ENCODE measurements at places on chromosomes 5 and 9. TPM values are rescaled to one million over a fixed set of nuclear protein-coding genes. Genes with fewer than 3 reads are reported as not detected.

PGGT1B gene
- total RNA-seq, result 4.6 TPM

IFNA13 gene
- total RNA-seq, result not detected

ATOX1 gene
- total RNA-seq, result 222 TPM

DMRTA1 gene
- 0.14 TPM for total RNA-seq

ARID3C gene
- total RNA-seq, result not detected

ELL2 gene
- 32.0 TPM for total RNA-seq

- no peak for DNase-seq
Measured at GRCh38 chr9:133355881-133356357, 368 bp downstream of the SURF1 start.

- DNase-seq, result no peak
Measured at GRCh38 chr9:29212397-29213387, 1639.4 kb upstream of the C9orf72 start.

DNA sequence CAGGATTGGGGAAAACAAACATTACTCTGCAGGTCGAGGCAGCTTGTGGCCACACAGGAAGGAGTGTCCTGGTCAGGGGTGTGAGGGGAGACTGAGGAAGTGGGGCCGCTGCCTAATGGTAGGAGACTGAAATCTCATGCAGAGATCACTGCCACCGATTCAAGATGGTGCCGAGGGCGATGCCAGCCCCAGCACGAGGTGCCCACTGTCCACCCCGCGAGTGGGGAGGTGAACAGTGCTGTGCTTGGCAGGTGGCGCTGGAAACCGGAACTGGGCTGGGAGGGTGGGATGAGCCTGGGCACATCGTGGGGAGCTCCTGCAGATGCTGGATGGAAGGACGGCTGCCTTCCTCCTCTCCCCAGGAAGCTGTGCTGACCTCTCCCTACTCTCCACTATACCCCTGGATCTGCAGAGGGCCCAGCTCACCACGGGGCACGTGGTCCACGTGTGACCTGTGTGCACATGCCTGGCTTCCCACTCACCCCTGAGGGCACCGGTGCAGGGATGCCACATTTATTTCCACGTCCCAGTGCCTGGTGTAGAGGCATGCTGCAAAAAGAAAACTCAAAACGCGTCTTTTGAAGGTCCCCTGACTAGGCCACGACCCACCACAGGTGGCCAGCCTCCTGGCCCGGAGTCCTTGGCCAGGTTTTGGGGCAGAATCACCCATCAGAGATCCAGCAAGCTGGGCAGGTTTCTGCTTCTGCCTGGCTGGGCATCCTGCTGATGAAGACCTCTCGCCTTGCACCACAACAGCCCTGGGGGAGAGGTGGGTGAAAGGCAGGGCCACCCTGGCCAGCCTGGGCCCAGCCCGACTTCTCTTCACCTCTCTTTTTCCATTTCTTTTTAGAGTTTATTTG, 71.7 kb upstream of the FCN1 start:
- DNase-seq, result no peak

DNA sequence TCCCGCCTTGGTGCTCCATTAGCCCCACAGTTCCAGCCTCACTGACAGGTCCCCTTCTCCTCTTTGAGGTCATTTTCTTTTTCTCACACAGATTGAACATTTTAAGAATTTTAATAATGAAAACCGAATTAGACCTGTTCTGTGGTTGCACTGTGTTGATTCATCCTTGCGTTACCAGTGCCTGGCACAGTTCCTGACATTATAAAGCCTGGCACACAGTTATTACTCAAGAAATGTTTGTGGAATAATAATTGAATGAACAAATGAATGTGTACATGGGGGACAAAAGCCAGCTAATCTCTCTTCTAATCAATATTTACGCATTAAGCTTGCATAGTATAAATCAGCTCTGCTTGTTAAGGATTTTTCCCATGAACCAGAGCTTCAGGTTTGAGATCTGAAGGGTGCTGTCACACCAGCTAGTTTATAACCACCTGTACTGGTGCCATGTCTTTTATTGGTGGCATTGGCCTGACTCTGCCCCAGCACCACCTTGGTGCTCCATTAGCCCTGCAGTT, 80.0 kb downstream of the SV2C start:
- no peak for DNase-seq

- no peak for DNase-seq
Measured at GRCh38 chr5:149916334-149917072, 28.1 kb downstream of the PDE6A start.

DNA sequence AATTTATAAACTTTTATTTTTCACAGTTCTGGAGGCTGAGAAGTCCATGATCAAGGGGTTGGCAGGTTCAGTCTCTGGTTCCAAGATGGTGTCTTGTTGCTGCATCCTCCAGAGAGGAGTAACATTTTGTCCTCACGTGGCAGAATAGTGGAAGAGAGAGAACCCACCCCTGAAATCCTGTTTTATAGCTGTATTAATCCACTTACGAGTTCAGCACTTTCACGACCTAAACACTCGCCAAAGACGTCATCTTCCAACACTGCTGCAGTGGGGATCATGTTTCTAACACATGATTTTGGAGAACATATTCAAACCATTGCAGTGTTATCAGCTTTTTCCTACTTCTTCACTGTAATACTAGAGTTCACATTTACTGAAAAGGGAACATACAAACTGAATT, 233.0 kb upstream of the ATP10B start:
- no peak for DNase-seq

- no peak for DNase-seq
Measured at GRCh38 chr9:98171176-98171925, 21.1 kb downstream of the CORO2A start.

- no peak for DNase-seq
Measured at GRCh38 chr5:141866096-141866495, 12.1 kb downstream of the PCDH1 start.

DNA sequence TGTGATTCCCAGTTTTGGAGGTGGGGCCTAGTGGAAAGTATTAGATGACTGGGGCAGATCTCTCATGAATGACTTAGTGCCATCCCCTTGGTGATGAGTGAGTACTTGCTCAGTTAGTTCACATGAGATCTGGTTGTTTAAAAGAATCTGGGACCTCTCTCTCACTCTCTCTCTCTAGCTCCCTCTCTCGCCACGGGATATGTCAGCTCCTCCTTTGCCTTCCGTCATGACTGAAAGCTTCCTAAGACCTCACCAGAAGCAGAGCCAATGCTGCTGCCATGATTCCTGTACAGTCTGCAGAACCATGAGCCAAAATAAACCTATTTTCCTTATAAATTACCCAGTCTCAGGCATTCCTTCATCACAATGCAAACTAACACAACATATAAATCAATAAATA, 176.7 kb downstream of the PRELID2 start:
- no peak for DNase-seq

DNA sequence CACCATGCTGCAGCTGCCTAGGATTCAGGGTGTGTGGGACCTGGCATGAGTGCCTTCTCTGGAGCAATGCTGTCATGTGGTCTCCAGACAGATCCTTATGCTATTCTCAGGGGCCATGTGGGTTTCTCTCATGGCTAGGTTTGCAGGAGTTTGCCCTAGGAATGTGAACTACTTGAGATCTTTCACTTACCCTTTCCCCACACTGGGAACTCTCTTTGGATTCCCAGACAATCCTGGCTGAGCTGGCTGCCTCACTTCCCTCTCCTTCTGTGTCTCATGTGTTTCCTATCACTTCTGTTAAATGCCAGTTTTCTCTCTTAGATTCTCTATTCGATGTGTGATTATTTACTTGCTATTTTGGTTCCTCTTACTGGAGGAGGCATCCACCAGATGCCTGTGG, 270.2 kb upstream of the RASA1 start:
- no peak for DNase-seq

- DNase-seq, result no peak
Measured at GRCh38 chr5:45376417-45376816, 319.8 kb downstream of the HCN1 start.

DNA sequence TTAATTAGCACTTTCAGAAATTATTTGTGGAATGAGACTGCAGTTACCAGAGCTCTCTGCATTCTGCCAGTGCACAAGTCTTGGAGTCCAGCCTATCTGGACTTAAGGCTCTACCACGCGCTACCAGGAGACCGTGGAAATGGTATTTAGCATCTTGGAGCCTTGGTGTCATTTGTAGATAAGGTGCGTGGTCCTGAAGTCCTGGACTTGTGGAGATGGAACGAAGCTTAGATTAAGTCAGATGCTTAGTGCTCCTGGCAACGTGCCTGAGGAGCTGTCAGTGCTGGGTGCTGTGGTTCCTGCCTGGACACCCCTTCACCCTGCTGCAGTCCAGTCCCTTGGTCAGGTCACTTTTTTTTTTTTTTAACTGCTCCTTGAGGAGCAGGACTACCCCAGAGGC, 59.7 kb downstream of the RCL1 start:
- DNase-seq, result no peak

- no peak for DNase-seq
Measured at GRCh38 chr5:138544181-138545134, 1.4 kb upstream of the ETF1 start.

- DNase-seq, result no peak
Measured at GRCh38 chr5:142204219-142204618, 95.6 kb downstream of the NDFIP1 start.

- no peak for DNase-seq
Measured at GRCh38 chr9:5551368-5552150, 41.2 kb downstream of the PDCD1LG2 start.

- DNase-seq, result peak; percentile 7
Measured at GRCh38 chr5:75412111-75412990, 75.3 kb downstream of the HMGCR start.

DNA sequence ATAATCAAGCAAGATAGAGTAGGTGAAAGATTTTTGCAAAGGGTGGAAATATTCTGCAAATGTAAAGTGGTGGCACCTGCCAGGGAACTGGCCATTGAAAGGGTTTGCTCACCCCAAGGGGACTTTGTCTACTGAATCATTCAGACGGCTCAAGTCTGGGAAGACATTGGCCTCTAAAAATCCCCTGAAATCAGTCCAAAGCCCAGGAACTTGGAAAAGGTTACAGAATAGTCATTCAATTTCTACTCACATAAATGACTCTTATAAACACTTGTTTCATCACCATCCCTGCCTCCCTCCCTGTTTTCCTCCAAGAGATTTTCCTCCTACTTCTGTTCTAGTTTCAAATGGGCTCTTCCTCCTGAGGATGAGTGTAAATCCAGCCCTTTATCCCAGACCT, 28.5 kb downstream of the ZNF366 start:
- peak; percentile 39 for DNase-seq

DNA sequence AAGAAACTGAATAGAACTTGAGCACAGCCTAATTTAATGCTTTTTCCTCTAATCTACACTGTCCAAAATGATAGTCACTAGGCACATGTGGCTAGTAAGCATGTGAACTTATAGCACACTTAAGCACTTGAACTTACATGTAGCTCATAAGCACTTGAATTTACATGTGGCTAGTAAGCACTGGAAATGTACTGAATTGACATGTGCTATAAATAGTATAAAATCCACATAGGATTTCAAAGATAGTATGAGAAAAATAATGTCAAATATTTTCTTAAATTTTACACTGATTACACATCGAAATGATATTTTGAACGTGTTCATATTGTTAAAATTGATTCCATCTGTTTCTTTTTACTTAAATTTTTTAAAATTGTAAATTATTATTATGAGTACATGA, 167.3 kb downstream of the CARTPT start:
- no peak for DNase-seq

- DNase-seq, result no peak
Measured at GRCh38 chr5:169765176-169765996, 128.3 kb downstream of the DOCK2 start.

GRCh38 chr5:171978016-171978415, 28.4 kb downstream of the FBXW11 start:
- no peak for DNase-seq

DNA sequence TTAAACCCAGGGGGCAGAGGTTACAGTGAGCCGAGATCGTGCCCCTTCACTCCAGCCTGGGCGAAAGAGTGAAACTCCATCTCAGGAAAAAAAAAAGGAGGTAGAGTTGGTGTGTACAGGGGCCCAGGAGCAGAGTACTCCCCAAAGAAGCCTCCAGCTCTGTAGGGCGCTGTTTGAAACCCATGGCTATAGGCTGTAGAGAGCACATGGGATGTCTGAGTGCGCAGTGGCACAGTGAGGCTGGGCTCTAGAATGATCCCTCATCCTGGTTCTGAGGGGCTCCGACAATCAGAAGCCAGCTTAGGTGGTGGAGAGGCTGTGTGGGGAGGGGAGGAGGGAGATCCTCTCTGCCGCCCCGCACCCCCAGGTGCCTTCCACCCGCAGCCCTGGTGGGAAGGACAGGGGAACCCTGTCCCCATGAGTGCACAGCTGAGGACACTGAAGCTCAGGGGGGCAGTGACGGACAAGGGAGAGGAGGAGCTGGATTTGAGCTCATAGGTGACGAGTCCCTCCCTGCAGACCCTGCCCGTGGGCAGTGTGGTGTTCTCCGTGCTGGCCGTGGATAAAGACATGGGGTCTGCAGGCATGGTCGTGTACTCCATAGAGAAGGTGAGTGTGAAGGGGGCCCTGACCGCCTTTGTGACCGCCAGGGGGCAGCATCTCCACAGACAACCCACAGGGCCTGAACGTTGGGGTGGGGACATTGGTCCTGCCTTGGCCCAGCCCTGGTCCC, 24.6 kb downstream of the CDHR2 start:
- no peak for DNase-seq

DNA sequence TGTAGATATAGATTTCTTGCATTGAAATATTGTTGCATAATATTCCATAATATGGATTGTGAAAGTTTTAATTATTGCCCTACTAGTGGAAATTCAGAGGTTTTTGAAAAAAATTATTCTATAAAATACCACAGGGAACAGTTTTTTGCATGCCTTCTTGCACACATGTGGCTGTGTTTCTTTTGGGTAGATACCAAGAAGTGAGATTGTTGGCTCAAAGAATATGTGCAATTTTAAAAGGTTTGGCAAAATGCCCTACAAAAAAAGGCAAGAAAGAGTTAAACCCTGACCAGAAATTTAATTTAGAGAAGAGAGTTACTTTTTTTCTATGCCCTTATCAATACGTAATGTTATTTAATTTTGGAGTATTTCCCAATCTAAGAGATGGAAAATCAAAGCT, 270.8 kb upstream of the DAPK1 start:
- DNase-seq, result no peak

DNA sequence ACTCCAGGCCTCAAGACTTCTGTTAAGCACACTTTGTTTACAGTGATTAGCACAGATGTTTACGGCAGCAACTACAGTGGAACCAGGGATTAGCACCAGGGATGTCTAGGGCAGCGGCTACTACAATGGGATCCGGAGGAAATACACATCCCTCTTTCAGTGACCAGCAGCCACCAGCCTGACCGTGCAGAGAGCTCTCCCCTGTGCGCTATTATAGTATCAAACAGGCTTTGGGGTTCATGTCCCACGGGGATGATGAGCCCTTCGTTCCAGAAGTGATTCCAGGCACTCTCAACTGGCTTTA, 21.5 kb downstream of the GFPT2 start:
- no peak for DNase-seq

DNA sequence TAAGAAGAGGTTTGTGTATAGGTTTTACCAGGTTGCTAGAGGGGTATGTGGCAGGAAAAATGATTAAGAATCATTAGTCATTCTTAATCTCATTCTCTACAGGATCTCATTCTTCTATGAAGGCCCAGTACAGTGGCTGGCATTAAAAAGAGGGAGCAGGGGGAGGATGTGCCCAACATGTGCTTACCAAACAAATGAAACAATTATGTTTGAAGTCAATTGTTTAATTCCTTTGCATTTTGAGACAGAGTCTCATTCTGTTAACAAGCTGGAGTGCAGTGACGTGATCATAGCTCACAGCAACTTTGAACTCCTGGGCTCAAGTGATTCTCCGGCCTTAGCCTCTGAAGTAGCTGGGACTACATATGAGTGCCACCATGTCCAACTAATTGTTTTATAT, 23.0 kb downstream of the FNIP1 start:
- DNase-seq, result no peak

- no peak for DNase-seq
Measured at GRCh38 chr5:139886213-139886612, 90.6 kb downstream of the PSD2 start.

GRCh38 chr5:125311743-125312142, 565.3 kb upstream of the ZNF608 start:
- peak; percentile 33 for DNase-seq
